ENCODE measurements at places on chromosomes 6 and 20.

DNA sequence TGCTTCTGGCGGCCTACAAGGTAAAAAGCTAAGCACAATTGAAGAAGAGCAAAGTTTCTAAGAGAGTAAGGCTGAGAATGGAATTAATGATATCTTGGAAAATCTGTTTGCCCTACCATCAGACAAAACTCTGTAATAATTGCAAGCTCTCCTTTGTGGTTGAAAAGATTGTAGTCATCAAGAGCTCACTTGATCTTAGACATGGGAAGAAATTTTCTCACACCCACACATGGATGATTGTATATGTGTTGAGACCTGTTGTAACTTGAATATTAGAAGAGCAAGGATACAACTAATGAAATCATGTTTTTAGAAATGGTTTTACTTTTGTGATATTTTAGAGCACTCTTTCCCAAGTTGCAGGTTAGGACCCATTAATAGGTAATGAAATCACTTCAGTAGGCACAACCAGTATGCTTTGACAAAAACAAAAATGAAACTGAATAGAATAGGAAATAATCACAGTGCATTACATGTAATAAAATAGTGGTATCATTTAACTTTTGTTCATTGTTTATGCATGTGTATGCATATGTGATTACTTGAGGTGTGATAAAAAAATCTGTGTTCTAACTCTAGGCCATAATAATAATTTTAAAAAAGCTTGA, 14.0 kb downstream of the DCBLD1 start:
- DNase-seq: no peak

GRCh38 chr20:49669601-49670189, 44.0 kb downstream of the B4GALT5 start:
- no peak for DNase-seq

DNA sequence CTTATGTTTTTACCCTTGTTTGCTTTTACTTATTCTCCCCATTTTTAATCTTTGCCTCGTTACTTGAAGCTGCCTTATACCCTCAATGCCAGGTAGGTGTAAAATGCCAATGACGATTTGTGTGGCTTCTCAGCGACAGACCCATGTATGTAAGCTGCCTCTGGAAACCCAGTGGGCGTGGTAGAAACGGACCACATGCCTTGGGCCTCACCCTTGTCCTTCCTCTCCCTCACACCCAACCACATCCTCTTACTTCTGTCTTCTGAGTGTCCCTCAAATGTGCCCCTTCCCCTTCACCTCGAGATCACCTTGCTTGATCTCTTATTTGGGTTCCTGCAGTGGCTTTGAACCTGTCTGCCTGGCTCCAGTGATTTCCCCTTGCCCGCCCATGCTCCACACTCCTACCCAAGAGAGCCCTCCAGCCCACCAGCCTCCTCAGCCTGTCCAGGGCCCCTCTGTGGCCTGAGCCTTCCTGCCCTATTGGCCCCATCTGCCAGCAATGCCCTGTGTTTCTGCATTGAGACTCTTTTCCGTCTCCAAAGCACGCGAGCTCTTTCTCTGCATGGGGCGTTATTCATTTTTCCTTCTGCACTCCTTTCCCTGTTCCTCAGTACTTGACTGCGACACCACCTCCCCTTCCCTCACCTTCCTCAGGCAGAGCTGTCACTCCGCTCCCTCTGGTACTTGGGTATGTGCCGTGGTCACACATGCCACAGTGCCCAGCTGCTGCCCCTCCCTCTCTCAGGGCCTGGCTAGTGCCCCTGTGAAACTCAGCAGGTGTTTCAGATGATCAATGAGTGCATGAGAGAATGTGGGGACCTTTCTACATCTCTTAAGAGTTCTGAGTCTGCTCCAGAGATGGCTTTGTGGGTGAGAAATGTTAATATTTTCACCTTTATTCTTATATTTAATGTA, 115.4 kb downstream of the SLX4IP start:
- DNase-seq: no peak

DNA sequence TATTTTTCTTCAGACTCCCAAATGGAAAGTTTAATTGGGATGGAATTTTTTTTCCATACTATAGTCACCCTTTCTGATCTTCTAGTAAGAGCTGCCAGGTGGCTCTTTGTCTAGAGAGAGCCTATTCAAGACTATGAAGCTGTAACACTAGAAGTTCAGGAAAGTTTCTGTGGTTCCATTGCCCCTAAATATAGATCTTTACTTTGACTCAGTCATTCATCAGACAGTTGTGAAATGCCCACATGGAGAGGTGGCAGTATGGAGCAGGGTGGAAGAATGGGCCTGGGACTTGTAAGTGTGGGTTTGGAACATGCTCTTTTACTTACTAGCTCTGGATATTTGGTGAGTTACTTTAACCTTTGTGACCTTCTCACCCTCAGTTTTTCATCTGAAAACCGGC, 87.8 kb downstream of the CTNNBL1 start:
- DNase-seq: no peak

- no peak for DNase-seq
Observed at GRCh38 chr6:142500250-142500786, 198.5 kb downstream of the ADGRG6 start.

GRCh38 chr6:145071836-145072235, 663.5 kb downstream of the EPM2A start:
- no peak for DNase-seq

DNA sequence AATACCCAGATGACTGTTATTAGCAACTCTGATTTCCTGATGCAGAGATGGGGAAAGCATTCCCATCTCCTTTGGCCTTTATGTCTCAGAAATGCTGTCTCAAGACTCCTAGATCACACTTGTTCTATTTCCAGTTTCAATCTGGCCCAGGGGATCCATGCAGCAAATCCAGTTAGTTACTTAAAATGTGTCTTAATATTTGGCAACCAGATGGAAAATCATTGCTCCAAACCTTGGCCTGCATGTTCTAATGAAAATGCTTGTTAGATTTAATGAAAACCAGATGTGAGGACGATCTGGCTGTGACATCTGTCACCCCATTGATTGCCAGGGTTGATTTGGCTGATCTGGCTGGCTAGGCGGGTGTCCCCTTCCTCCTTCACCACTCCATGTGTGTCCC, 125.2 kb downstream of the TSHZ2 start:
- DNase-seq: no peak

DNA sequence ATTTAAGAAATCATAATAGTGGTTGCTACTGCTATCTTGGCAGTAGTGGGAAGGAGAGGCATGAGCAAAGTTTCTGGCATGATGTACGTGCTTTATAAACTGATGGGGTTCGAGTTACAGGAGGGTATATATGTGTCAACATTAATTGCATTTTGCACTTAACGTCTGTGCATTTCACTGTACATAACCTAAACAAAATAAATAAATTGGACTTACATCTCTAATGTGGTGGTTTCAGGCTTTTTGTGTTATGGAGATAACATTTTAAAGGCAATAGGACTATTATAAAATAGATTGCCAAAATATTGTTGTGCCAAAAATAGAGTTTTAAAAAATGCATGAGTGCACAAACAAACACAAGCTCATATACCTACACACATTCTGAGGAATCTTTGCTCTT, 1001.1 kb upstream of the GJE1 start:
- DNase-seq: no peak

DNA sequence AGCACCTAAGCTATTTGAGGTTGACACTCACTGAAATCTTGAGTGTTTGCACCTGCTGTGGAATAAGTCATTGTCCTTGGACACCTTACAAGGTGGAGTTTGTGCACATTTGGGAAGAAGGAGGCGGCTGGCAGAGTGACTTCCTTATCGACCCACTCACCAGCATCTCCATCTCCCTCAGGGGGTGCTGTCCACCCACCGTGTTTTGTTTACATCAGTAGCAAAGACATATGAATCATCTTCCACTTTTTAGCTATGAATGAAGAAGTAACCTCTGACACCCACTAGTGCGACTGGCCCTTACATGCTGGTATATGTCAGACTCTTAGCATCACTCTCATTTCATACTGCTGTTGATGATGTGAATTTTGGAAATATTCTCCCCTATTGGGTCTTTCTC, 119.5 kb upstream of the SGK1 start:
- DNase-seq: no peak

DNA sequence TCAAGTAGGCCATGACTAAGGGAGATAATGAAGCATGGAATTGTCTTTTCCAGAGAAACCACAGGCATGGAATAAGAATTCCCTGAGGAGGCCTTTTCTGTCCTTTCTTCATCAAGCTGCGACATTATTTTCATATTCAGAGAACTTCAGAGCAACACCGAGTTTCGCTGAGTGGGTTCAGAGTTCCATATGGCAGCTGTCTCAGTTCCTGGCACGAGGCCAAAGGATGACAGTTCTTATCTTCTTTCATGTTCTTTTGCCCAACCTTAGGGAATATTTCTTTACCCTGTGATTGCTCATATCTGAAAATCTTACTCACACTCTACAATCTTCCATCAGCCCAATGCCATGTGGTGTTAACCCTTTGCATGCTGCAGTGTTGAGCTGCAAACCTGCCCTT, 135.3 kb upstream of the BMP2 start:
- peak; percentile 58 for DNase-seq

DNA sequence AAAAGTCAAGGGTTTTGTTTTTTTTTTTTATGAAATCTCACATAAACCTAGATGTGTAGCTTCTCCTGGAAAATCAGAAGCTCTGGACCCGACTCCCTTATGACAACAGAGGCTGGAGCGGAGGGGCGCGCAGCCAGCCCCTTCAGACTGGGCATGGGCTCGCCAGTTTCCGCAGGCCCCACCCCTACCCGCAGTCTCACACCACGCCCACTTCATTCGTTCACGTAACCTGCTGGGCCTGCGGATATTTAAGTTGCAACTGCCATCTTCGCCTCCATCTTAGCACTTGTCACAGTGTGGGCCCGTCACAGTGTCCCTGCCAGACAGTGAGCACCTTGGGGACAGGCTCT, 111.7 kb upstream of the PTPN1 start:
- DNase-seq: no peak

GRCh38 chr20:38231531-38232121, 28.9 kb downstream of the KIAA1755 start:
- DNase-seq: no peak

- no peak for DNase-seq
Observed at GRCh38 chr6:115977220-115977619, 83.5 kb downstream of the FRK start.

- no peak for DNase-seq
Observed at GRCh38 chr20:56940466-56940865, 311.4 kb downstream of the TFAP2C start.

- no peak for DNase-seq
Observed at GRCh38 chr6:56913285-56914074, 41.4 kb upstream of the BEND6 start.

GRCh38 chr6:113696960-113697359, 160.2 kb upstream of the MARCKS start:
- no peak for DNase-seq

GRCh38 chr6:121951123-121951522, 448.3 kb upstream of the HSF2 start:
- no peak for DNase-seq

- peak; percentile 15 for DNase-seq
Observed at GRCh38 chr20:53157443-53158408, 185.6 kb downstream of the TSHZ2 start.

GRCh38 chr20:14178952-14179351, 158.5 kb downstream of the FLRT3 start:
- DNase-seq: no peak

GRCh38 chr6:96621983-96622382, 59.1 kb downstream of the FHL5 start:
- DNase-seq: no peak

- no peak for DNase-seq
Observed at GRCh38 chr6:158737710-158738615, 81.2 kb downstream of the EZR start.

DNA sequence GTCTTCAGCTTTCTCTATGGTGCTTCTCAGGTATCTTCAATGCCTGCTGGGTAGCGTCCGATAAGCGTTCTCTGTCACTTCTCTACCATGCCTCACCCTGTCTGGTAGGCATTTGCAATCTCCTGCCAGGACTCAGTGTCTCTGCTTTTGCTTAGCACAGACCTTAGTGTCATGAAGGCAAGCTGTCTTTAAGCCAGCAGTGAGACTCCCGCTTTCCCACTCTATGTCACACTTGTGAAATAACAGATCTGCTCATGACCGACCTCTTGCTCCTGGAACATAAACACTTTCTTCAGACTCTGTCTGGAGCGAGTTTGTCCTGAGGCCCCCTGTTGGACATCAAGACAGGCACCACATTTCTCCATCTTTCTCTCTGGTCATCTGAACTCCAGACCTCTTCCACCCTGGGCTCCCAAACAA, 17.0 kb downstream of the ADGRB3 start:
- no peak for DNase-seq

DNA sequence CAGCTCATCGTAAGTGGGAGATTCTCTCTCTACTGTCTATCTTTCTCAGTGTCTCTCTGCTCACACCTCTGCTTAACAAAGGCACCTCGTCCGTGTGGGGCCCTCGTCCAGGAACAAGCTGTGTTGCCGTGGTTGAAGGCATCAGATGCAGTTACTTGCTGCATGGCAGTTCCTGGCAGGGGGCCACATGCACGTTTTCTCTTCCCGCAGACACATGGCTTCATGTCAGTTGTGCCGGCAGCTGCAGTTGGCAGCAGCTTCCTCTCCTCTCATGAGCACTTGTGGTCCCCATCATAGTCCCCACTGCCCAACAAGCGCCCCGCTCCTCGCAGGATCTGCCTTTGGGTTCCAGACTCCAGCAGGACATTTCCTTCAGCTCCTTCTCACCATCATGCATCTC, 7.1 kb upstream of the AFDN start:
- peak; percentile 45 for DNase-seq

DNA sequence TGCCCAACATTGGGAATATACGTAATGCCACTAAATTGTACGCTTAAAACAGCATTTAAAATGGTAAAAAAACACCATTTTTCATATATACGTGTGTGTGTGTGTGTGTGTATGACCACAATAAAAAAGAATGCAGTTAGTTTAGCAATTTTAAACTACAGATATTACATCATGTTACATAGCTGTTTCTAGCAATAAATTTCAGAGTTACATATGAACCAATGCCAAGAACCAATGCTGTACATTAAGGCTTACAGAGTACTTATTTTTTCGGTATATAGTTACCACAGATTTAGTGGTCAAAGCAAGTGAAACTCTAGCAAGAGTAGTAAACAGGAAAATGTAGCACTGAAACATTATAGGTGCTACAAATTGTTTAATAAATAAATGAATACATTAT, 119.3 kb downstream of the PDE10A start:
- no peak for DNase-seq

GRCh38 chr6:135180542-135181332, at the start of gene MYB:
Gene MYB, plus strand, starts transcription at chr6:135181308. Its CDS starts 206 bp downstream, at chr6:135181514.
- peak; percentile 36 for DNase-seq

DNA sequence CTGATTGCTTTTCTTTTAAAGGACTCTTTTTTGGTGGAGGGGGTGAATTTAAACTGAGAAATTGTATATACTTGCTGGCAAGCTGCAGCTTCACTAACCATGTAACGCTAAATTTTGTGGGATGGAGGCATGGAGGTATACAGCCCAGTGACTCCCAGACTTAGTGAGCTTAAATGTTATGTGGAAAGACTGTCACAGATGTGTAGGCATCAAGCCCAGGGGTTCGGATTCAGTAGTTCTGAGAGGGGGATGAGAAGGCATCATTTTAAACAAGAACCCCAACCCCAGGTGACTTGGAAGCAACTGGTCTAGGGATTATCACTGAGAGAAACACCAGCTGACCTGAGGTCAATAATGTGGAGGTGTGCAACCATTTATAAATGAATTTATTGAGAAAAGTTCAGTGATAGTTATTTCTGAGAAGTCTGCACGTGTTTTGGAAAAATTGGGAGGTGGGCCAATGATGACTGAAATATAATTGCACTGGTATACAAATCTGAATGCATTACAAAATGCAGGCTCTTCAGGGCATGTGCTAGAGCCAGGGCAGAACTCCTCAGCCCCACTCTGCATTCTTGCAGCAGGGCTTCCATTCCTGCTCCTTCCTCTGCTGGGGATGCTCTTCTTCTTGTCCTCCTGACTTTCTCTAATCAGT, 26.9 kb downstream of the RFPL4B start:
- no peak for DNase-seq
